Left lobe of liver (tissue), 2 donors: ENCODE measurements at places on chromosomes 11 and 22.

- DNase-seq = no peak
These were observed 128.8 kb downstream of the KIRREL3 start for GRCh38 chr11:126871792-126872191.

GRCh38 chr22:28180804-28181731 lies 262.0 kb upstream of the PITPNB start:
- DNase-seq = no peak

DNA sequence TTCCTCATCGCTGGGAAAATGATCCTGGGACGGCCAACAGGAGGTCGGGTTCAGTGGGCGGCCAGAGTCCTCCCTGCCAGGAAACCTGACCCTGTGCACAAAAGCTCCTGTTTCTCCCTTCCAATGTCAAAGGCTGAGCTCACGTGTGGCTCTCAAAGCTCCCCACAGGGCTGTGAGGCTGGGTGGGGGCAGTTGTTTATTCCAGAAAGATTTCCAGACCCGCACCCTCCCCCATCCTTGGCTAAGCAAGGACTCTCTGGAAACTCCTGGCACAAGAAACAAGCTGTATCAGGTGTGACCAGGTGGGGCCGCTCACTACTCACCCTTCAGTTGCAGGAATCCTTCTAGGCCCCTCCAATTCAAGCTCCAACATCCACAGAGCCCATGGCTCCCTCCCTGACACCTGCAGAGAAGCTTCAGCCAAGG lies 131.9 kb downstream of the SHANK2 start:
- peak; percentile 55 for DNase-seq

- no peak for DNase-seq
These were observed 134.2 kb downstream of the DSCAML1 start for GRCh38 chr11:117662671-117663269.

- DNase-seq = no peak
These were observed 334.7 kb upstream of the NARS2 start for GRCh38 chr11:78909386-78909785.

DNA sequence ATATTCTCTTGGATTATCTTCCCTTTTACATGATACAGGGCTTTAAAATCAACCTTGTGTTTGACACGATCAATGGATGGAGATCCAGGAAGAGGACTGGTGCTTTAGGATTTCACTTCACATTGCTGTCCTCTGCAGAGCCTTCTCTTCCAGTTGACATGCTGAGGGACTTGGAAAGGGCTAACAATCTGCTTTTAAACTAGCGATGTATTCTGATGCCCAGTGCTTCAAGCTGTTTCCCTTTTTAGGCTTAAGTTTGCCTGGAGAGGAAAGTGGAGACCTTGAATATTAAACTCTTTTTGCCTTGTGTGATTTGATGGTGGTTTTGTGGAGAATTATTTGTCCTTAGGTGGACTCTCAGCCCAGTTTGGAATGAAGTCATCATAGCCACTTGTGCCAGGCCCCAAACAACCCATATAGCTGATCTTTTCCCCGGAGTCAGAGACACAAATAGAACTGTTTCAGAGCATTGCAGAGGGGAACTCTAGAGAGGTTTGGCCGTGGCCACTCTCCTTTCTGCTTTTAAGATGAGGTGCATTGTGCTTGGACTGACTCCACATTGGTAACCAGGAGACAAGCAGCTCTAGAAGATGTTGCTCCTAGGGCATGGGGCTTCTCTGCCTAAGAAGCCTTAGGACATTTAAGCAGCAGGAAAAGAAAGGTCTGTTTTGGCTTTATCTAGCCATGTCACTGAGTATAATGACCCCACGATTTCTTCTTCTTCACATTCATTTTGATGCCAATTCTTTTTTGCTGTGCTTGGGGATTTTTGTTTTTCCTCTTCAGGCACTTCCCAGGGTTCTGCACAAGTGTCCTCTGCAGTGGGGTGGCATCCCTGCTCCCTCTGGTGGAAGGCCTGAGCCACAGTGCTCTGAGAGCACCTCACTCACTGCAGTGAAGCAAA lies 152.8 kb downstream of the NCAM1 start:
- peak; percentile 51 for DNase-seq

GRCh38 chr11:80958987-80959386 lies 1518.2 kb upstream of the TENM4 start:
- no peak for DNase-seq

- no peak for DNase-seq
These were observed 937 bp upstream of the C1QTNF6 start for GRCh38 chr22:37188901-37189466.

- no peak for DNase-seq
These were observed 7.6 kb downstream of the SLC39A13 start for GRCh38 chr11:47415949-47416472.

DNA sequence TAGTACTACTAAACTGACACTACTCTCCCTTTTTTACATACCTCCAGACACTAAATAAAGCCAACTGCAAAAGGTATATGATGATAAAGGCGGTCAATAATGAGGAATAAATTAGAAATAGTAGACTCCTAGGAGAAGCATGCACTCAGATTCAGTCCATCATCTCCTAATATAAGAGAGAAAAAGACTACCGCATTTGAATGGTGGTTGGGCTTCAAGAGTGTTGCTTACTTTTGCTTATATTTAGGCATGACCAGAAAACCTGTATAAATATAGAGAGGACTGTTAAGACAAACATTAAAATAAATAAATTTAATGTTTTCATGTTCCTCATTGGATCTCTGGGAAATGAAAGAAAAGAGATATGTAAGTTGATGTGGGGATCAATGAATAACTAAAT lies 1137.0 kb downstream of the FAM181B start:
- DNase-seq = no peak

GRCh38 chr22:46931414-46931813 lies 169.0 kb downstream of the TBC1D22A start:
- peak; percentile 7 for DNase-seq

DNA sequence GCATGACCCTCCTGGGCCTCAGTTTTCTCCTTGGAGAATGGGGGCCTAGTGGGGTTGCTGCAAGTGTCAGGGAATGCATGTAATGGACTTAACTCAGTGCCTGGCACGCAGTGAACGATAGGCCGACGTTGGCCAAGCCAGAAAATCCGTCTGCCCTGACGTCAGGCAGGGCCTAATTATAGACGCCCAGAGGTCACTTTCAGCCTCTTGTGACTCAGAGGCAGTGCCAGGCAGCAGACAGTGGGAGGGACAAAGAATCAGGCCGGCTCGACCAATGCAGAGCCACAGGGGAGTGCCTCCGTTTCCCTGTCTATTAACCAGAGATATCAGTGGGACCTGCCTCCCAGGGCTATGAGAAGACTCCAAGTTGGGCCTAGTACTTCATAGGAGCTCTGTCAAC lies 115.0 kb downstream of the MN1 start:
- DNase-seq = no peak

- no peak for DNase-seq
These were observed 256.3 kb upstream of the ARHGAP20 start for GRCh38 chr11:110968348-110969062.

- no peak for DNase-seq
These were observed 4.7 kb downstream of the DPP3 start for GRCh38 chr11:66484806-66485380.

DNA sequence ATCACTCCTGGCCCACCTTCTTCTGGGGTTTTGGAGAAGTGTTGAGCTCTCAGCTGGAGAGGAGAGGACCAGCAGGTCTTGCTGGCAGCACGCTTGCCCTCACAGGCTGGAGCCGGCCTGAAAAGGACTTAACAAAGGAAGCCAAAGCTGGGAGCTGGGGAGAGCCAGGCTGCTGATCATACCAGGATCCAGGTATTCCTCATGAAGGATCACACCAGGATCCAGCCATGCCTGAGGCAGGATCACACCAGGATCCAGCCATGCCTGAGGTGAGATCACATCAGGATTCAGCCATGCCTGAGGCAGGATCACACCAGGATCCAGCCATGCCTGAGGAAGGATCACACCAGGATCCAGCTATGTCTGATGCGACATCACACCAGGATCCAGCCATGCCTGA lies 17.0 kb downstream of the MRGPRD start:
- no peak for DNase-seq

DNA sequence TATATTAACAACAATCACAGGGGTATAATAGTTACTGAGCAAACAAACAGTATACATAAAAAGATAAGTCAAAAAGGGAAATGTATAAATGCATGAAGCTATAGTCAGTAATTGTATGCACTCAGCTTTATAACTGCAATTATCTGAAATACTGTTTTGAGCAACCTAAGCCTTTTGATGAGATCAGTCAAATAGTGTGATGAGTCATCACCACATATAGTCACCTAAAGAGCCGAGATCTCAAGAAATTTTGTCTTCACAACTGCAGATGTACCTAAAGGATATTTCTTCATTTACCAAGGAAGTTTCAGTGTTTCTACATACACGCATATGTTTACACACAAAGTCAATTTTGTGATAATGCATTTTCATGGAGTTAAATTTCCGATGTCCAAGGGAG lies 5.4 kb upstream of the OR51A2 start:
- no peak for DNase-seq

DNA sequence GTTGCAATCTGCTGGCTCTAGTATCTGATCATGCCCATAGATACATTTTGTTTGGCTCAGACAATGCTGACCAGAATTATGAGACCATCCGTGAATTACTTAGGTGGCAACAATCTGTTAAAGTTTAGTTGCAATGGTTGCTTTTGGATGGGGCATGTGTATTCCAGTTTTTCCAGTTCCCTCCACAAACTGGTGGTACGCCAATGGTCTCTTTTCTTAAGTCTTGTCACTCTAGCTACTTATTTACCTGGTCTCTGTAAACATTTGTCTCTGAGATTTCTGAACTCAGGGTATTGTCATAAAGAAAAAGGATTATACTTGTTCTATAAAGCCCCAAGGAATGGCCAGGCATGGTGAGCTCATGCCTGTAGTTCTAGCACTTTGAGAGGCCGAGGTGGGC lies 65.9 kb downstream of the PGR start:
- no peak for DNase-seq

DNA sequence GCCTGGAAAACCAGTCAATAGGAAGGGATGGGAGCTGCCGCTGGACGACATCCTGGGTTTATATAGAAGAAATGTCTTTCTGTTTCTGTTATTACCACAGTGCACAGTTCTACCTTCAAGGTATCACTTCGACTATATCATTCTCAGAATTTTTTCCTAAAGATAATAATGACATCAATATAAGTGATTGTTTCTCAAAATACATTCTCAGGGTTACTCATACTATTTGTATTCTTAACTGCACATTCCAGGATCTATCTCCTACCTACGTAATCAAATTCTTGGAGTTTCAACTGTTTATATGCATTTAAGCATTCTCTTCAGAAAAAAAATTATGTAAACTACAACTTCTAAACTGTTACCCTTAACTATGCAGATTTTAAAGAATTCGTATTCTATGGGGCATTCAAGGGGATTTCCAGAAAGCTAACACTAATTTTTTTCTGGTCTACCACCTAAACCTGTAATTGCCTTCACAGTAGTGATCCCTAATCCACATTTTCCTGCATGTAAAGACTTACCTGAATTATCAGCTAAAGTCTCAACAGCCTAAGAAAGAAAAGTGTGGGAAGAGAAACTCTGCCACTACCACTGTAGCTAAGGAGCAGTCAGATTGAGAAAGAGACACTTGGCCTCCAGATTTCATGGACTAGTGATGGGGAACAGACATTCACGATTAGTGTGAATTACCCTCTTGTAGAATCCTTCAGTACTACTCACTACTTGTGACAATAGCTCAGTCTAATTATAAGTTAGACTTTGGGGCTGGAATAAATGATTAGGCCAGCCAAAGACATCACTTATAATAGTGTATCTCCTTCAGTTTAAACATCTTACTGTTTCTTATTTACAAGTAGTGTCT lies at the start of gene OR51B5:
Gene OR51B5, minus strand, starts transcription at position 51 of the 862 bp plus-strand sequence. Its CDS starts 0 bp downstream, at position 51.
- DNase-seq = no peak

- no peak for DNase-seq
These were observed 8.8 kb downstream of the SSTR3 start for GRCh38 chr22:37203354-37204044.

- DNase-seq = no peak
These were observed 520.8 kb upstream of the KIRREL3 start for GRCh38 chr11:127521413-127521812.

- no peak for DNase-seq
These were observed 44.9 kb downstream of the WNT11 start for GRCh38 chr11:76161261-76161961.
